ENCODE measurements at places on chromosomes 2 and 18. TPM values are rescaled to one million over a fixed set of nuclear protein-coding genes. Genes with fewer than 3 reads are reported as not detected.

AGBL5 gene
- total RNA-seq, result 67.2 TPM

DNA sequence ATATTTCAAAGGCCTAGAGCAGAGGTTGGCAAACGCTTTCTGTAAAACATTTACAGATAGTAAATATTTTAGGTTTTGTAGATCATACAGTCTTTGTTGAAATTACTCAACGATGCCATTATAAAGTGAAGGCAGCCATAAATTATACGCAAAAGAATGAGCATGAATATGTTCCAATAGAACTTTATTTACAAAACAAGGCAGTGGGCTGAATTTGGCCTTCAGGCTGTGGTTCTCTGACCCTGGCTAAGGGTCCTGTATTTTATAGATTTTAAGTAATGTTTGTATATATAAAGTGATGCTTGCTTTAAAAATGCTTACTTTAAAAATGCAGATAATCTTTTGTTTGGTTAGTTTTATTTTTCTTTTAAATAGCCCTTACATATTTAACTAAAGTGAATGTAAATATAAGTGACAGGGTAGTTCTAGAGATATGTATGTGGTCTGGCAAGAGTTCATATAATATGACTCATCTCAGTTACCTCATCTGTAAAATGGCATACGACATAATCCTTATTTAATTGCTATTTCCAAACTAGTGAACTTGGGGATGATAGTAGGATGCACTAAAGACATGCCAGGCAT is 51.7 kb upstream of the ATP5MC3 start:
- no peak for DNase-seq

GRCh38 chr2:232833830-232834229 is 36.2 kb upstream of the SNORC start:
- no peak for DNase-seq

- DNase-seq, result no peak
These were observed 157.2 kb downstream of the FMNL2 start for GRCh38 chr2:152492131-152492530.
